Kidney (tissue), 22 donors: ENCODE measurements at places on chromosomes 7 and 10. TPM values are rescaled to one million over a fixed set of nuclear protein-coding genes. Genes with fewer than 3 reads are reported as not detected.

GRCh38 chr7:1460821-1461645 lies 1.8 kb upstream of the MICALL2 start:
- DNase-seq, result no peak
- H3K27ac ChIP-seq, result peak overlapping the region; percentile 78
- H3K4me1 ChIP-seq, result peaks cover 36% of the 10 kb centered on the region
- no peaks in the 10 kb centered on the region for H3K36me3 ChIP-seq
- no peaks in the 10 kb centered on the region for H3K27me3 ChIP-seq

DNA sequence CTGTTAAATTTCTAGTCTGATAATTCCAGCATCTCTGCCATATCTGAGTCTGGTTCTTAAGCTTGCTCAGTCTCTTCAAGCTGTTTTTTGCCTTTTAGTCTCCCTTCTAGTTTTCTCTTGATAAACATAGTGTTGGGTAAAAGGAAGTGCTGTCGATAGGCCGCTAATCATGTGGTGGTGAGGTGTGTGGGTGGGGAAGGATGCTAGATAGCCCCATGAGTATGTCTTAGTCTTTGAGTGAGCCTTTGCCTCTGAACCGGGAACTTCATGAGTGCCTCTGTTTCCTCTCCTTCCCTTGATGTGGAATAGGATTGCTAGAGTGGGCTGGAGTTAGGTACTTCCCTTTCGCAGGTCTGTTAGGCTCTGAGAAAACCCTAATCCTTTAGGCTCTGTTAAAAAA lies 441.8 kb downstream of the INHBA start:
- H3K27me3 ChIP-seq, result no peaks in the 10 kb centered on the region
- H3K4me1 ChIP-seq, result no peaks in the 10 kb centered on the region
- no peak overlapping the region for H3K4me3 ChIP-seq
- H3K27ac ChIP-seq, result no peak overlapping the region
- H3K36me3 ChIP-seq, result no peaks in the 10 kb centered on the region

DNA sequence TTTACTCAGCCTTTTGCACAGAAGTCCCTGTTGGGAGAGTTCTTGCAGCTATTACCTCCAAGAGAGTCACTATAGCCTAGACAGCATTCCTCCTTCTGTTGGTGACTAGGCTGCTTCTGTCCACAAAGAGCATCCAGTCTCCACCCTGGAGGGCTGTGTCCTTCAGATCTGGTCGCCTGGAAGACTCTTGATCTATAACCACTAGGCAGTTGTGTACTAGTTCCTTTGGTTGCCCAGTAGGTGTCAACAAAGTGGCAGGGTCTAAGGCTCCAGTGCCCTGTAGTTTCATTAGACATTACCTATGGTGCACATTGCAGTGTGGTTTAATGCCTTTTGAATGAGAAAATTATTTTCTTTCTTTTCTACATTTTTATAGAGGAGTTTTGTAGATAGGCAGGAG lies 11.3 kb upstream of the AKR1C2 start:
- H3K27ac ChIP-seq, result no peak overlapping the region
- no peak for DNase-seq
- H3K4me1 ChIP-seq, result peaks cover 2% of the 10 kb centered on the region
- H3K27me3 ChIP-seq, result no peaks in the 10 kb centered on the region

DNA sequence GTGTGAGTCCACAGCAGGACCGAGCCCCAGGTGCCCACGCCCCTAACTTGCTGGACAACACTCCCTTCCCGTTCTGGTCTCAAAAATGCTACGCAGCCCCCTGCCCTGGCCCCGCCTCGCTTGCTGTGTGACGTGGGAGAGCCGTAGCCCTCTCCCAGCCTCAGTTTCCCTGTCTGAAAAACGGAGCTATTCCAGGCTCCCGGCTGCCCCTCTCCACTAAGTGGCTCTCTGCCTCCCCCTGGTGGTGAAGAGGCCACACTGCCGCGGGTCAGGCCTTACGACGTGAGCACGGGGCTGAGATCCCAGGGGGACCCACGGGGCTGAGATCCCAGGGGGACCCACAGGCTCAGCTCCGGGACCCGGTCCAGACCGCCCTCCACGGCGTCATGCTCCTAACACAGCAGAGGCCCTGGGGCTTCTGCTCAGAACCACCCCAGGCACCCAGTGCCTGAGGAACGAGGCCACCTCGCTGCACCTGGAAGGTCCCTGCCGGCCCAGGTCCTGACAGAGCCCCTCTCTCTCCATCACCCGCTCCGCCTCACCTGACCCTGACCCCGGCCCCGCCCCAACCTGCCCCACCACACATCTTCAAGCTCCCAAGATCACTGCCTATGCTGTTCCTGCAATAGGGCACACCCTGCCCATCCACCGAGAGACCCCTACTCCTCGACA lies 26.7 kb downstream of the MICALL2 start:
- H3K27ac ChIP-seq, result no peak overlapping the region
- no peaks in the 10 kb centered on the region for H3K36me3 ChIP-seq

DNA sequence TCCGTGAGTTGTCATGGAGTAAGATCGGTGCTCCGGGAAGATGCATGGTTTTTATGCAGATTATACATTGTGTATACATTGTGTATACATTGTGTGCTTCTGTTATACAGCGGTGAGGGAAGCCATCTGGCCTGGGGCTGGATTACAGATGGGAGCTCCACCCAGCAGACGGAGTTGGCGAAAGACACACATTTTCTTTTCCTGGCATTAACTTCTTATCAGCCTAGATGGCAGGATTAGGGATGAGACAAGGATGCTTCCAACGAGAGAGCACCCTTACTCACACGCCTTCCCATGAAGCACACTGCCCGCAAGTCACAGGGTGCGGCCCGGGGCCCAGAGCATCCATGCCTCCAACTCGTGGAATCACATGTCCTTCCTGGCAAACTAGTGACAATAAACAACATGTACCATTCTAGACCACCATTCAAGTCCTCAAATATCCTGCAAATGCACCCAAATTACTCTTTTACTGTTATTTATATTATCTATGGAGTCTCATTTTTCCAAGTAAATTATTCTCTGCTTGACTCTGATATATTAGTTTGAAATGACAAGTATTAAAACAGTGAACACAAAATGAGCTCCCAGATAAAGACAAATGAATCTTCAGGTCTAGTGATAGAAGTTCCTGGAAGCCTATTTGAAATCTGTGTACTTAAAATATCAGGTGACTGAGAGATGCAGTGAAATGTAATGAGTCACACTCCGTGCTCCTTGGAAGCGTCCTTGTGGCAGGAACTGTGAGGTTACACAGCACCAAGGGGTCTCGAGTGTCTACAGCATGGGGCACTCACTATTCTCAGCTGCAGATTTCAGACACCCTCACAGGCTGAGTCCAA lies 29.8 kb upstream of the PPP2R2D start:
- H3K4me1 ChIP-seq, result no peaks in the 10 kb centered on the region
- H3K36me3 ChIP-seq, result no peaks in the 10 kb centered on the region
- no peak overlapping the region for H3K4me3 ChIP-seq
- H3K27ac ChIP-seq, result no peak overlapping the region
- DNase-seq, result no peak

GRCh38 chr7:8430643-8431042 lies 2.8 kb upstream of the NXPH1 start:
- H3K27ac ChIP-seq, result no peak overlapping the region
- no peaks in the 10 kb centered on the region for H3K36me3 ChIP-seq
- H3K27me3 ChIP-seq, result peaks cover 33% of the 10 kb centered on the region
- no peak overlapping the region for H3K4me3 ChIP-seq
- H3K4me1 ChIP-seq, result peaks cover 6% of the 10 kb centered on the region
- no peak for DNase-seq

- no peak overlapping the region for H3K4me3 ChIP-seq
- no peak overlapping the region for H3K27ac ChIP-seq
- DNase-seq, result no peak
- H3K27me3 ChIP-seq, result no peaks in the 10 kb centered on the region
- no peaks in the 10 kb centered on the region for H3K4me1 ChIP-seq
Observed at GRCh38 chr7:36810489-36810888, 86.2 kb upstream of the AOAH start.

DNA sequence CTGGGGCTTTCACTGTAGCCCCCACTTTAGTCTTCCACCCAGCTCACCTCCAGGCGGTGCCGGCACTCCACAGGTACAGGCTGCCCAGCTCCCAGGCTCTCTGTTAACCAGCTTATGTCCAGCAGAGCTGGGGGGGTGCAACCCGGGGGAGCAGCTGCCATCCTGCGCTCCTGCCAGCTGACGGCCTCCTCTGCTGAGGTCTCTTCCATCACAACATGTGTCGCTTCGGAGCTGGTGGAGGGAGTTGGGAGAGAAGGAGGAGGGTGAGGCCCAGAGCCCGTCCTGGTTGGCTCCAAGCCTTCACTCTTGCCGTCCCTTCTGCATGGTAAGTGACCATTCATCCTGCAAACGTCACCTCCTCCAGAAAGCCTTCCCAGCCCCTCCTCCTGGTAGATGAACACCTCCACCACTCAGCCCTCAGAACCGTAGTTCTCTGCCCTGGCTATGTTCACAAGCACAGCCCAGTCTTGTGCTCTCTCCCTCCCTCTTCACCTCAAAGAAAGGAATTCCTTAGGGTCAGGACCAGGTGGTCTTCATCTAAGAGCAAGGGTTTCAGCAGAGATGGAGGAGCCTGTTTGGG lies 1.6 kb downstream of the POLM start:
- peaks cover 34% of the 10 kb centered on the region for H3K4me1 ChIP-seq
- peak overlapping the region; percentile 20 for H3K27ac ChIP-seq
- peaks cover 7% of the 10 kb centered on the region for H3K36me3 ChIP-seq
- no peaks in the 10 kb centered on the region for H3K27me3 ChIP-seq
- no peak overlapping the region for H3K4me3 ChIP-seq

GRCh38 chr10:120478386-120478785 lies 21.4 kb downstream of the PLPP4 start:
- no peak overlapping the region for H3K4me3 ChIP-seq
- no peaks in the 10 kb centered on the region for H3K4me1 ChIP-seq
- H3K27ac ChIP-seq, result no peak overlapping the region
- DNase-seq, result no peak

DNA sequence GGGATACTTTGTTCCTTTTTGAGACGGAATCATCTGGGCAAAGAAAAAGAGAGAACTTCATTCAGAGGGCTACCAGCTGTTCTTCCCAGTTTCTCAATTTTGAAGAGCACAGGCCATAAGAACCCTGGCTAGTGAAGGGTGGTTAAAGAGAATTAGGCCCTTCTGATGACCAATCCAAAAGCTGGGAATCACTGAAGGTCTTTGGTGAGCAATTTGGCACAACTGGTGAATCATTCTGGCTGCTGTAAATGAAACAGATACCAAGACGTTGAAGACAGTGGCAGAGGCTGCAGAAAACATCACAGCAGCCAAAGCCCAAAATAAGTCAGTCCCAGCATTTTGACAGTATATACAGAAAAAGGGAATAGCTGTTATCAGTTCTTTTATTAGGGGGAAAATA lies 5.1 kb downstream of the RAPGEF5 start:
- no peaks in the 10 kb centered on the region for H3K27me3 ChIP-seq
- H3K4me1 ChIP-seq, result peaks cover 2% of the 10 kb centered on the region
- no peak for DNase-seq
- H3K27ac ChIP-seq, result no peak overlapping the region

DNA sequence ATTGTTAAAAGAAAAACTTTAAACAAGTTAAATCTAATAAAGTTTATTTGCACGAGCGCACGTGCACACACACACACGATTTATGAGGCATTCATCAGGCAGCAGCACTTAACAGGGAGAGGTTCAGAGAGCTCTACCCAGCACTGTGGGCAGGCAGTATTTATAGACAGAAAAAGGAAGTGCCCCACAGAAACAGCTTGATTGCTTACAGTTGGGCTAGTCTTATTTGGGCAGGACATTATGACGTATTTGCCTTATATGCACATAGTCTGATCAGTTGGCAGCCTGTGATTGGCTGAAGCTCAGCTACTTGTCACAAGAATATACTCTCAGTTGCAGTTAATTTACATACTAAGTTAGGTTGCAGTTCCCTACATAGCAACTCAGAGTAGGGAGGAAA lies 1.2 kb upstream of the SDHAF3 start:
- H3K4me1 ChIP-seq, result no peaks in the 10 kb centered on the region
- H3K36me3 ChIP-seq, result no peaks in the 10 kb centered on the region
- no peak overlapping the region for H3K27ac ChIP-seq
- no peak overlapping the region for H3K4me3 ChIP-seq
- no peaks in the 10 kb centered on the region for H3K27me3 ChIP-seq

- H3K36me3 ChIP-seq, result no peaks in the 10 kb centered on the region
- no peak overlapping the region for H3K4me3 ChIP-seq
- no peak for DNase-seq
Observed at GRCh38 chr10:110017907-110018306, 10.1 kb downstream of the ADD3 start.

DNA sequence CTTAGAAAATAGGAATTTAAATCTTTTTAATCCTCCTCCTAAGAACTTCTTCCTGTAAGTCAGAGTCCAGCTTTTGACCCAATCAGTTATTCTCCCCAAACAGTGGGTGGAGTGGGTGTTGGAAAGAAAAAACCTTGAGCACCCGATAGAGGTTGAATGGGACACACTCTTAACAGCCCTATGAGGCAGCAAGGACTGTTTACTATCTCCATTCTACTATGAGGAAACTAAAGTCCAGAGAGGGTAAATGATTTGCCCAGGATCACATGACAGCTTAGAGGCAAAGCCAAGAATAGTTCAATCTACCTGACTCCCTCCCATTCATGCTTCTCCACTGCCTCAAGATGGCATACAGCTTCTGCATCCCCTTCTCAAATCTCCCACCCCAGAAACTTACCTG lies 57.6 kb upstream of the SLC35B4 start:
- peak overlapping the region; percentile 18 for H3K27ac ChIP-seq
- no peaks in the 10 kb centered on the region for H3K27me3 ChIP-seq

GRCh38 chr7:157541295-157542067 lies 204.7 kb downstream of the DNAJB6 start:
- H3K36me3 ChIP-seq, result no peaks in the 10 kb centered on the region
- H3K4me3 ChIP-seq, result no peak overlapping the region
- H3K27ac ChIP-seq, result no peak overlapping the region
- no peak for DNase-seq
- H3K4me1 ChIP-seq, result no peaks in the 10 kb centered on the region
- H3K27me3 ChIP-seq, result no peaks in the 10 kb centered on the region

DNA sequence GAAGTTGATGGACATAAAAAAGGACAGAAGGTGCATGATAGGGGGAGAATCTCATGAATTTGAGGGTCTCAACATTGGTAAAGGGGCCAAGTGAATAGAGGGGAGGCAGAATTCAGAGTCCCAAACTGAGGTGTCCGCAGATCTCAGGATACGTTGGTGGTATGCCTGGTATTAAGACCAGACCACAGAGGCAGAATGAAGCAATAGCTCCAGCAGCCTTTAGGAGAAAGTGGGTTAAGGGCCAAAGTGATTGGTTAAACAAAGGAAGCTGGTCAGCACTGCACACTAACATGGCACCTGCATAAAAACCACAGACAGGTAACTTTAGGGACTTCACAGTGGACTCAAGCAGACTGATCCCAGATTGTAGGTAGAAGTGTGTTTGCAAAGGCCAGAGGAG lies 37.5 kb downstream of the MEST start:
- no peaks in the 10 kb centered on the region for H3K4me1 ChIP-seq
- H3K27ac ChIP-seq, result no peak overlapping the region
- no peak for DNase-seq
- no peak overlapping the region for H3K4me3 ChIP-seq
- H3K36me3 ChIP-seq, result peaks cover 7% of the 10 kb centered on the region

- H3K36me3 ChIP-seq, result no peaks in the 10 kb centered on the region
- DNase-seq, result no peak
- no peaks in the 10 kb centered on the region for H3K4me1 ChIP-seq
Observed at GRCh38 chr10:111989136-111989911, 194.2 kb downstream of the GPAM start.

The SSC4D gene
- 2.1 TPM for total RNA-seq

The ZPBP gene
- 0.22 TPM for total RNA-seq

The CNNM1 gene
- total RNA-seq, result 0.85 TPM

The SDK1 gene
- total RNA-seq, result 38.3 TPM

The CTAGE15 gene
- 2.2 TPM for total RNA-seq

The UFSP1 gene
- 3.4 TPM for total RNA-seq

The ACTR3C gene
- 31.6 TPM for total RNA-seq

The GPR85 gene
- 0.31 TPM for total RNA-seq

The AGR2 gene
- total RNA-seq, result 164 TPM

The ASB4 gene
- not detected for total RNA-seq
